NCI-H748 treated with DMSO at 0.1 percent for 48 hours (cell line): ENCODE measurements at places on chromosomes 12 and 14.

DNA sequence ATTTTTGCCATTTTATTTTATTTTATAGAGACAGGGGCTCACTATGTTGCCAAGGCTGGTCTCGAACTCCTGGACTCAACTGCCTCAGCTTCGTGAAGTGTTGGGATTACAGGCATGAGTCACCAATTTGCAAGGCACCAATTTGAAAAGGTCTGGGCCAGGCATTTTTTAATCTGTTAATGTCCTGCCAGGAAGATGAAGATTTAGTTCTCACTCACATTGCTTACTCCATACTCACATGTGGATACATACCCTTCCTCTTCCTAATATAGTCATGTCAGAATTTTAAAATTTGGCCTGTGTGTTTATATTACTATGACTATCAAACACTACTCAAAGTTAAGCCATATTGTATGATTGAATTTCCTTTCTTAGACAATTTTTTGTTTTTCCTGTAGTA lies 15.3 kb upstream of the EML1 start:
- DNase-seq: no peak

DNA sequence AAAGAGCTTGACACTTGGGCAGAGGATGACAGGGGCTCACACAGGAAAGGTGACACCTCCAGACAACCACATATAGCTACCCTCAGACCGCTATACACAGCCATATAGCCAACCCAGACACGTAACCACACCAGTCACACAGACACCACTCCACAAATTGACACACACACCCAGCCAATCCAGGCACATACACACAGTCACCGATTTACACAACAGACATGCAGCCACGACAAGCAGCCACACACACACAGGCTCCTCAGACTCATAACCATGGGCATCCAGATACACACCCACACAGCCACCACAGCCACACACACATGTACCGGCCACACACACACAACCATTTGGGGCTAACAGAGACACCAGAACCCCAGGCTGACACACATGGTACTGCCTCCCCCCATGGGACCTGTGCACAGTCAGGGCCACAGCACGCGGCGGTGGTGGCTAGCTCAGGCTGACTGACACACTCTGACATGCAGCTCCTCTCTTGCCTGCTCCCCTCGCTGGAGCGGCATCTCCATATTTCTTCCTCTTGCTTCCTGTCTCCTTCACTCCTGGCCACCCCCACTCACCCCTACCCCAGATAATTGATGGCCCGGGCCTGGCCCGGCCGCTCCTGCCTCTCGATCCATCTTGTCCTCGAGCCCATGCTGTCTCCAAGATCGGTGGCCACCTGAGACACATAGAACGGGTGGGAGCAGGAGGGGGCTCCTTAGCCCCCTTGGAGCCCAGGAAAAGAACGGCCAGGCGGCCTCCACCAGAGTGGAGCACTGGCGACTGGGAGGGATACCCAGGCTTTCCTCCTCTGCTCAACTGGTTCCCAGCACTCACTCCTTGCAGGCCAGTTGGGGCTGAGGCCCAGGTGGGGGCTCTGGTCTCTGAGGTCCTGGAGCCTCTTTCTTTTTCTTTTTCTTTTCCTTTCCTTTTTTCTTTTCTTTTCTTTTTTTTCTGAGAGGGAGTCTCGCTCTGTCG lies 6.0 kb upstream of the SHMT2 start:
- no peak for DNase-seq

DNA sequence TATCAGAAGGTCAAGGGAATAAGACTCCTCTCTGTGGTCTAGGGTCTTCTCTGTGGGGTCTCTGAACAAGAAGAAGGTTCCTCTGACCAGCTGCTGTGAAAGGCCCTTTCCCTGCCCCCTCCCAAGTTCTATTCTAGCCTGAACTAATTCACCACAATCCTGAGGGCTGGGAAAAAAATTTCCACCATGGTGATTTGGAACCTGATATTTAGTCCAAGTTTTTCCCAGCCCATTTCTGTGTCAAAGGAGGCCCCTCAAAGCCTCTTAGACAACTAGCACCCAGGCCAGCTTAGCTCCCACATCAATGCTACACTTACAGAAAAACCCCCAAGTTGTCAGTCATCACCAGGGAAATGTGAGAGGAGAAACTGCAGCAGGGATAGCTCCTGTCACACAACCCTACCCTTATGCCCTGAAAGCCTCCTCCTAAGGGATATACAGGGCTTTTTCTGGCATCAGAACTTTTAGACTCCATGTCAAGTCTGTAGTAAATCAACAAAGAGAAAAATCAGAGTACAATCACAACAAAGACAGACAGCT lies 4.5 kb downstream of the FMNL3 start:
- no peak for DNase-seq

DNA sequence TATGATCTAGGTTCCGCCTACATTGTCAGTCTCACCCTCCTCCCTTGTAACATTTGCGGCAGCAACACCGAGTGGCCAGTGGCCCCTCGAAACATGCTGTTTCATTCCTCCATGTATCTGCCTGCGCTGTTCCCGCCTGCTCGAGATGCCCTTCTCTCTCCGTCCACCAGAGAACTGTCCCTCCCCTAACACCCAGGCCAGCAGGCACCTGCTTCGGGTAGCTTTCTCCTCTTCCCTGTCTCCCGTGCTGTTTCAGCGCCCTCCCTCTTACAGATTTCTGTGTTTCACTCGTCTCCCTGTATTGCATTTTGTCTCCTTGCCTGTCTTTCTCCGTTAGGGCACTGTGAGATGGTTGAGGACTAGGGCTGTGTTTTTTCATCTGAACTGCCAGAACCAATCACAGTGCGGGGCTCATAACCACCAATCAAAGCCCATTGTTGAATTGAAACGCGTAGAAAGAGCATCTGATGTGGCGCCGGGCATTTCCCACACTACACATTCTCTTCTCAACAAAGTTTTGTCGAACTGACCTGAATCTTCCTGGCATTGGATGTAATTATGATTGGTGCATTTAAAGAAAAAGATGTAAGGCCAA lies 40.9 kb upstream of the ELK3 start:
- DNase-seq: no peak

DNA sequence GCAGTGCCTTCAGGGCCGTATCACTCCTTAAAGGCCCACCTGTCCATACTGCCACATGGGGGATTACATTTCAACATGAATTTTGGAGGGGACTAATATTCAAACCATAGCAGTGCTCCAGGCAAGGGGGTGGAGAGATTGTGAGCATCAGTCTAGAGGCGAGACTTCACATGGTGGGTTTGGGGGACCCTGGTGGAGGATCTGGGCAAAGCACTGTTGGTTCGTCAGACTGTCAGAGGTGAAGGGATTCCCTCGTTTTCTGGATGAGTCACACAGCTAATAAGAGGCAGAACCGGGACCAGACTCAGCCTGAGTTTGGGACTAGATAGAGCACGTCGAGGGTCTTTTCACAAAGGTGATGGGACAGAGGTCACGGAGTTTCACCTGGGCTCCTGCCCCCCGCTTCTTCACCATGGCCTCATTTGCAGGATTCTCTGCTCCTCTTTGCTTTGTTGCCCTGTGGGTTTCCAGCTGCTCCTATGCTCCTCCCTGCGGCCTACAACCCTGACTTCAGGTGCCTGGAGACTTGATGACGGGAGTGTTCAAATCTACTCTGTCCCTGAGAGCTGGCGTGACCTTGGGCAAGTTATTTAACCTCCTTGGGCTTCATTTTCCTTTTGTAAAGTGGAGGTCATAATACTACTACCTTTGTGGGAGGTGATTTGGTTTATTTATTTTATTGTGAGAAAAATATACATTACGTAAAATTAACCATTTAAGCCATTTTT lies 41.5 kb downstream of the TEAD4 start:
- no peak for DNase-seq

DNA sequence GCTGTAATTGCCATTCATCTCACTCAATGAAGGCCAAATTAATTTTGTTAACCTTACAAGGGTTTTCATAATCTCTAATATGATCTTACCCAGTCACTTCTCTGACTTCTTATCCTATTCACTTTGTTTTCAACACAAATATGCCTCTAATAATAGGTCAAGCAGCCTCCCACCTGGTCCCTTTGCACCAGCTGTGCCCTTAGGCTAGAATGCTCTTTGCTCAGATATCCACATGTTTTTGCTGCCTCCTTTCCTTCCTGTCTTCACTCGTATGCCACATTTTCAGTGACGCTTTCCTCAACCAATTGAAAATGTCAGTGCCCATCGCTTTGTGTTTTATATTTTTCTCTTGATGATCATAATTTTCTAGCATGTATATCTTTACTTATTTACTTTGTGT lies 106.4 kb upstream of the SYT10 start:
- no peak for DNase-seq

DNA sequence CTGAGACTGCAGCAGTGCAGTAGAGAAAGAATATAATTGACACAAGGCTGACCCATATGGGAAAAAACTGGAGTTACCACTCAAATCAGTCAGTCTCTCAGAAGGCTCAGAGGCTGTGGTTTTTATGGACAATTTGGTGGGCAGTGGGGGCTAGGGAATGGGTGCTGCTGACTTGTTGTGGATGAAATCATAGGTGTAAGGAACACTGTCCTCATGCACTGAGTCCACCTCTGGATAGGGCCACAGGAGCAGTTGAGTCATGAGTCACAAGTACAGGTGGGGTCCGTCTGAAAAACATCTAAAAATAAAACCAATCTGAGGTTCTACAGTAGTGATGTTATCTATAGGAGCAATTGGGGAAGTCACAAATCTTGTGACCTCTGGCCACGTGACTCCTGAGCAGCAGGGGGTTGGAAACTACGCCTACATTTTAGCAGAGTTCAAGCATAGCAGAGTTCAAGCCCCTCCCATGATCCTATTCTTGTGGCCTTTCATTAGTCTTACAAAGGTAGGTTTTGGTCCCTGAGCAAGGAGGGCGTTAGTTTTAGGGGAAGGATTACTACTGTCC lies 18.1 kb upstream of the SGPP1 start:
- DNase-seq: no peak

DNA sequence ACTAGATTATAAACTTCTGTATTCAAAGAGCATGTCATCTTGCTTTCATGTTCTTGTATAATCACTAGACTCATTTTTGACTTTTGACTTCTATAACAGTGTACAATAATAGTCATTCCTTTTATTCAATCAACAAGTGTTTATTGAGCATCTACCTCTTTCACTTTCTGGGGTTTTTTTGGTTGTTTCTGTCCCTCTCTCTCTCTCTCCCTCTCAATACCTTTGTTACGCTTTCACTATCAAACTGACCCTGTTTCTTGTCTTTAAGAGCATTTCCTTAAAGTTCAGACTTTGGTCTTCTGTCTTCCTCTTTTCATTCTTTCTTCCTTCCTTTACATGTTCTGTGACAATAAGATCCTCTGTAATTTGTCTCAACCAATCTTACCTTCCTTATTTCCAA lies 49.5 kb downstream of the GPR137C start:
- DNase-seq: no peak

- DNase-seq: no peak
These were observed 62.4 kb downstream of the UBR7 start for GRCh38 chr14:93269341-93270068.
